ENCODE measurements at places on chromosomes 16 and 17. TPM values are rescaled to one million over a fixed set of nuclear protein-coding genes. Genes with fewer than 3 reads are reported as not detected.

Gene DDX52
- total RNA-seq: 31.8 TPM

Gene BICDL2
- 57.9 TPM for total RNA-seq

Gene CCL16
- not detected for total RNA-seq

Gene PAFAH1B1
- 152 TPM for total RNA-seq

Gene CHAD
- total RNA-seq: not detected

Gene ECI1
- 216 TPM for total RNA-seq

Gene TBC1D3D
- 0.92 TPM for total RNA-seq

Gene NOD2
- total RNA-seq: 0.75 TPM

Gene CALB2
- total RNA-seq: 107 TPM

Gene TM4SF5
- total RNA-seq: not detected

All from PC-9 (cell line).